Stimulated activated CD8-positive, alpha-beta memory T cell treated with anti-CD3 and anti-CD28 coated beads, Interleukin-7, amount 100 ng/mL, for 1 hour (primary cell): ENCODE measurements at places on chromosomes 3 and 15.

- DNase-seq = no peak
Observed at GRCh38 chr3:46112296-46112695, 85.0 kb upstream of the XCR1 start.

DNA sequence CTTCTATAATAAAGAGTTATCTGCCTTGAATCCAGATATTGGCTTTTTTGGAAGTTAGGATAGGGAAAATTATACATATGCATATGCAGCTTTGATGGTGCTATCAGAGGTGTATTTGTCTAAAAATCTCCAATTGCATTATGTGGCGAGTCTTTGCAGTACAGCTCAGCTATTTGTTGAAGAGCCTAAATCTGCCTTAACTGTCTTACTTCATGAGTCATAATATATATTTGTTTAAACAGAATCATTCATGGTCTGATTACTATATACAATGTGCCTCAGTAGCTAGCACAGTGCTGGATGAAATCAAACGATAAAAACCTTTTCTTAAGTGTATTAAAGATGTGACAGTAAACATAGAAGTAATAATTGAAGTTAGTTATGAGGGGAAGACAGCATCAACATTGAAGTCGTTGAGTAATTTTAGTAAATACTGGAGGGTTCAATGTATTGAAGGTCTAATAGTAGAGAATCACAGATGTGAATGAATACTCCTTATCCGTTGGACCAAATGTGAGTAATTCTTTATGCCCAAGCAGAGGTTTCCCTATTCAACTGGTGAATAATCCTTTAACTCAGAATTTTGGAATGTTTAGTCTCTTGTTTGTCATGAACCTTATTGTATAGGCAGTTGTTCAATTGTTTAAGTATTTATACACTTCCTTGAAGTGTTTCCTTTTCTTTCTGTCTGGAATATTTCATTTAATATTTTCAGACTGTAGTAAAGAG, 74.8 kb upstream of the NAALADL2 start:
- DNase-seq = no peak

GRCh38 chr3:14561051-14561960, 21.2 kb upstream of the GRIP2 start:
- no peak for DNase-seq

- no peak for DNase-seq
Observed at GRCh38 chr15:42313463-42313862, 40.2 kb upstream of the TMEM87A start.

DNA sequence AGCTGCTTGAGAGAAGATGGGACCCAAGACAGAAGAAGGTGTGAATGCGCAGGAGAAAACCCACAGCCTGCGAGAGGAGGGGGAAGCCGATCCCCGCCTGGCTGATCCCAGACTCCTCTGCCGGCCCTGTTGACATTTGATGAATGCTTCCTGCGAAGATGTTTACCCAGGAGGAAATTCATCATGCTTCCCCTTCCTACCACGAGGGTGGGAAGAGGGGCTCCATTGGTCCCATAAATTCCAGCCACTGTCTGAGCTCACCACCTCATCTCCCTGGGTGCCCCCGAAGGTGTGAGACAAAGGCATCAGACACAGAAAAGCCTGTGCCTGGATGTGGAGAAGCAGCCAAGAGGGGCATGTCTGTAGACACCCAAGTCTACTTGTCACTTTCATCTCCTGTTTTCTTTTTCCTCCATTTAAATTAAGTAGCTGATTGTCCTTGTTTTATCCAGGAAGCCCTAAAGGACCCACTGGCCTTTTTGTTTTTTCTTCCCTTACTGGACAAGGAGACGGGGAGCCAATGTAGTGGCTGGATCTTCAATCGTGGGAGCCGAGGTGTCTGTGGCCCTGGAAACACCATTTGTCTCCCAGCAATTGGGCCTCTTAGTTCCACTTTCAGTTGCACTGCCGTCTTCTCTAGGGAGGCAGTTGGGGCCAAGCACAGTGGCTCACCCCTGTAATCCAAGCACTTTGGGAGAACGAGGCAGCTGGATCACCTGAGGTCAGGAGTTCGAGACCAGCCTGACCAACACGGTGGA, 95.3 kb upstream of the HES1 start:
- DNase-seq = no peak

GRCh38 chr3:126353694-126354321, 3.4 kb downstream of the KLF15 start:
- DNase-seq = no peak

- DNase-seq = no peak
Observed at GRCh38 chr3:37050282-37050681, 57.0 kb downstream of the MLH1 start.

- no peak for DNase-seq
Observed at GRCh38 chr15:32882955-32883354, 165.2 kb downstream of the GREM1 start.

DNA sequence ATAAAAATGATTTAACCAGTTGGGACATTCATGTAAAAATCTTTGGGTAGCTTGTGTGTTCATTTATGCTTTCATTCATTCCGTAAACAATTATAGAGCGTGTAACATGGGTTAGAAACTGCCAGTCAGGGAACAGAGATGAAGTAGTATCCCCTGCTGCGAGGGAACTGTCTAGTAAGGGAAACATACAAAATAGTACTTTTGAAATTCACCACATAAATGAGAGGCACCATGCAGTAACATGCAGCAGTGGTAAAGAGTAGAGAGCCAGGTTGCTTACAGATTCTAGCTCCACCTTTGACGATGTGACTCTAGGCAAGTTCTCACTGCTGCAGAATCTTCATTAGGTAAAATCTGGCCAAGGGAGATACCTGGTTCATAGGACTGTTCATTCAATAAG, 938 bp downstream of the DZIP3 start:
- DNase-seq = no peak

GRCh38 chr3:141312354-141313092, 55.8 kb upstream of the ZBTB38 start:
- DNase-seq = no peak

- no peak for DNase-seq
Observed at GRCh38 chr15:70247281-70247680, 149.6 kb upstream of the TLE3 start.

DNA sequence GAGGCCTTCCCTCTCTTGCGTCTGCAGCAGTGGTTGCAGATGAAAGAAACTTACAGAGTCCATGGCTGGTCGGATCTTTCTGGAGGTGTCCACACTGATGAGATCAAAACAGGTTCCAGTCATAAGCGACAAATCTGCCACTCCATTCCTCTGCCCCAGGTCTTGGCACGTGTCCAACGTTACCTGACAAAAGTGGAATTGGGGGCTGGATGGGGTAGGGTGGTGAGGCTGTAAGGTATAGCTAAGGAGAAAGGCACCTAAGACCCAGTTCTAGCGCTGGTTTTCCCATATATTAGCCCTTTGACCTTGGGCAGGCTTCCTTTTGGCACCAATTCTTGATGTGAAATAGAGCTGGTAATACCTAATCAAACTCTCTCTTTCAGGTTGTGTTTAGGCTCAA, 11.0 kb downstream of the FAM43A start:
- DNase-seq = no peak

GRCh38 chr3:72756900-72757299, 91.3 kb downstream of the SHQ1 start:
- DNase-seq = no peak

- no peak for DNase-seq
Observed at GRCh38 chr15:98904544-98904943, 103.0 kb downstream of the PGPEP1L start.

DNA sequence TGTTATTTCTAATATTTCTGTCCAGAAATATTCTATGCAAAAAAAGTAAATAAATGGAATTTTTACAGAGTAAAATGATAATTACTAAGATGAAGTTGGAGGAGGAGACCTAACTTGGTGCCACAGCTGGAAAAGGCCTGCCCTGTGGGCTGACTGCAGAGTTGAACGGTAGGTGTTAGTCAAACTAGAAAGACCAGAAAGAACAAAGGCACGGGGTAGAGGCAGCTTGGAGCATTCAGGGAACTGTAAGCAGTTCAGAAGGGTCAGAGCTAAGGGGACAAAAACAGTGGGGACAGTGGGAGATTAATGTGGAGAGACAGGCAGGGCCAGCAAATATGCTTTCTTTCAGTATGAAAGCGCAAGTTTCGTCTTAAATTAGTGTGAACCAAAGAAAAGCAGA, 39.3 kb upstream of the PTPRG start:
- no peak for DNase-seq
